GM23338 (cell line): ENCODE measurements at places on chromosomes 3 and 15. TPM values are rescaled to one million over a fixed set of nuclear protein-coding genes. Genes with fewer than 3 reads are reported as not detected.

Gene IQCF5
- total RNA-seq: not detected in 2 replicates

Gene TTLL13
- total RNA-seq: not detected in 2 replicates

Gene OR5K2
- total RNA-seq: not detected in 2 replicates

DNA sequence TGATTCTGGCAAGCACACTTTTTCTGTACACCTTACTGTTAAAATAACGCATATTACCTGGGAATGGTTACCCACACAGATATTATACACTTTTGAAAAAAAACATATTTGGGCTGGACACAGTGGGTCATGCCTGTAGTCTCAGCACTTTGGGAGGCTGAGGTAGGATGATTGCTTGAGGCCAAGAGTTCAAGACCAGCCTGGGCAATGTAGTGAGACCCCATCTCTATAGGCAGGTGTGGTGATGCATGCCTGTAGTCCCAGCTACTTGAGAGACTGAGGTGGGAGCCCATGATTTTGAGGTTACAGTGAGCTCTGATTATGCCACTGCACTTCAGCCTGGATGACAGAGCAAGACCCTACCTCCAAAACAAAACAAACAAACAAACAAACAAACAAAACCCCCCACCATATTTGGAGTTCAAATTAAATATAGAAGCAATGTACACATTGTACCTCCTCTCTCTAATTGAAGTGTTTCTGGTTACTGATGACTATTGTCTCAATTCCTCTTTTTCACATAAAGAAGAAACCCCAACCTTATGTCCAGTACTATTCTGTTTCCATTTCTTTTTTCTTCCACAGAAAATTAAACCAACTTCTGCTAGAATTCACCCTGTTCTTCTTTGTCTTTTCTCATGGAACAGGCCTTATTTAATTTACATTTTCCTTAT, 152.6 kb upstream of the UMPS start:
- H3K36me3 ChIP-seq: no peaks in the 10 kb centered on the region
- no peaks in the 10 kb centered on the region for H3K27me3 ChIP-seq
- no peaks in the 10 kb centered on the region for H3K4me1 ChIP-seq
- H3K27ac ChIP-seq: no peak overlapping the region
